ENCODE measurements at places on chromosomes 5 and 9. TPM values are rescaled to one million over a fixed set of nuclear protein-coding genes. Genes with fewer than 3 reads are reported as not detected.

Gene SCGB3A2
- polyA plus RNA-seq, result not detected

Gene GZMA
- polyA plus RNA-seq, result 3.4 TPM

Gene LRRTM2
- polyA plus RNA-seq, result 0.15 TPM

GRCh38 chr5:109953761-109954160 is 264.0 kb downstream of the MAN2A1 start:
- no peak for DNase-seq

DNA sequence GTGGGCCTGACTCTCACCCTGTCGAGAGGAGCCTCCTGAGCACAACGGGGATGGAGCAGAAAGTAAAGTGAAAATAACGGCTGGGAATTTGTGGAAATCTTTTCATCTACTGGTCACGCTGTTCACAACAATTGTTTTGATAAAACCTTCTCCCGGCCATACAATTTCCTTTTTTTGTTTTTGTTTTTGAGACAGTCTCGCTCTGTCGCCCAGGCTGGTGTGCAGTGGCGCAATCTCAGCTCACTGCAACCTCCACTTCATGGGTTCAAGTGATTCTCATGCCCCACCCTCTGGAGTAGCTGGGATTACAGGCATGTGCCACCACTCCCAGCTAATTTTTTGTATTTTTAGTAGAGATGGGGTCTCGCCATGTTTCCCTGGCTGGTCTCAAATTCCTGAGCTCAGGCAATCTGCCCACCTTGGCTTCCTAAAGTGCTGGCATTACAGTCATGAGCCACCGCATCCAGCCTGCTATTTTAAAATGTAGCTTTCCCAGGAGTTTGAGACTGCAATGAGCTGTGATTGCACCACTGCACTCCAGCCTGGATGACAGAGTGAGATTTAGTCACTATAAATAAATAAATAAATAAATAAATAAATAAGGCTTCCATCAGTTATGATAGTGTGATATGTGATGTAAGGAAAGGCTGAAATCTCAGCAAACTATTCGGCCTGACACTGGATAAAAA is 73.5 kb upstream of the PTGER4 start:
- DNase-seq, result no peak

GRCh38 chr9:37293664-37294524 is 128.6 kb upstream of the GRHPR start:
- no peak for DNase-seq

DNA sequence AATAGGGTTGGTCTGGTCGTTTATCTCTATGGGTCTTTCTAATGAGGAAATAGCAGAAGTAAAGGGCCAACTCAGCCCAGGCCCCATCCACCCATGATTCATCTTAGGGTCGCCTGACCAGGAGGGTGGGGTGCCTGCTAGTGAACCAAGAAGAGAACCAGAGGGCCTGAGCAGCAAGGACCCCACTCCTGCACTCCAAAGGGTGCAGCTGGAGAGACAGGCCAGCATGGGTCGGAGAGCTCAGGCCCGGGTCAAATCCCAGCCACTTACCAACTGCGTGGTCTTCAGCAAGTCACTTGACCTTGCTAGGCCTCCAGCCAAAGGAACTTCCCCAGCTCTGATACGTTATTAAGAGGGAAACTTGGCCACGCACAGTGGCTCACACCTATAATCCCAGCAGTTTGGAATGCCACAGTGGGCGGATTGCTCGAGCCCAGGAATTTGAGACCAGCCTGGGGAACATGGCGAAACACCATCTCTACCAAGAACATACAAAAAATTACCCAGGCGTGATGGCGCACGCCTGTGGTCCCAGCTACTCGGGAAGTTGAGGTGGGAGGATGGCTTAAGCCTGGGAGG is 4.3 kb downstream of the BBLN start:
- no peak for DNase-seq

GRCh38 chr9:97511655-97512427 is 10.4 kb downstream of the TMOD1 start:
- no peak for DNase-seq

DNA sequence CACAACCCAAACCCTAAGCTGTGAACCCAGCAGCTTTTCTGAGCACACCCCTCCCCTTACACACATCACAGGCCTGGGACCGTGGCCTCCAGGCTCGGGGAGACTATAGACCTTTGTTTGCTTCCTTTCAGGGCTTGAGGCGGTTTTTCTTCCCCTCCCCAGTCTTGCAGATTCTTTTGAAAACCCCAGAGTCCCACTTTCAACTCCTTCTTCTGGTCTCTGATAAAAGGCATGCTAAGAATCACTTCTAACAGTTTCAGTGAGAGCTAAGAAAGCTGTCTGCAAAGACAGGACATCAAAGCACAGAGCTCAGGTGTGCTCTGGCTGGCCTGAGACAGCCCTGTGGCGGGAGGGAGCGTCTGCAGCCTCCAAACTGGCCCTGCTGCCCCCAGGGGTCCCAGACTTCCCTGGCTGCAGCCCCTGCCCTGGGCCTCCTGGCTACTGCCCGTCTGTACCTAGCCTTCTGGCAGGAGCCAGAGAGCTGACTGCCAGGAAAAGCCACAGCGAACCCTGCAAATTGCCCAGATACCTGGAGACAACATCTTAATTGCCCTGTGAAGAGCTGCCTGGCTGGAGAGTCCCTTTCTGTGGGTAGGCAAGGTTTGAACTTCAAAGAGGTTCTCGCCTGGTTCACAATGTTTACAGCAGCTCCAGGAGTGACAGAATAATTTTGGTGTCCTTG is 138.9 kb downstream of the GADD45G start:
- DNase-seq, result no peak

DNA sequence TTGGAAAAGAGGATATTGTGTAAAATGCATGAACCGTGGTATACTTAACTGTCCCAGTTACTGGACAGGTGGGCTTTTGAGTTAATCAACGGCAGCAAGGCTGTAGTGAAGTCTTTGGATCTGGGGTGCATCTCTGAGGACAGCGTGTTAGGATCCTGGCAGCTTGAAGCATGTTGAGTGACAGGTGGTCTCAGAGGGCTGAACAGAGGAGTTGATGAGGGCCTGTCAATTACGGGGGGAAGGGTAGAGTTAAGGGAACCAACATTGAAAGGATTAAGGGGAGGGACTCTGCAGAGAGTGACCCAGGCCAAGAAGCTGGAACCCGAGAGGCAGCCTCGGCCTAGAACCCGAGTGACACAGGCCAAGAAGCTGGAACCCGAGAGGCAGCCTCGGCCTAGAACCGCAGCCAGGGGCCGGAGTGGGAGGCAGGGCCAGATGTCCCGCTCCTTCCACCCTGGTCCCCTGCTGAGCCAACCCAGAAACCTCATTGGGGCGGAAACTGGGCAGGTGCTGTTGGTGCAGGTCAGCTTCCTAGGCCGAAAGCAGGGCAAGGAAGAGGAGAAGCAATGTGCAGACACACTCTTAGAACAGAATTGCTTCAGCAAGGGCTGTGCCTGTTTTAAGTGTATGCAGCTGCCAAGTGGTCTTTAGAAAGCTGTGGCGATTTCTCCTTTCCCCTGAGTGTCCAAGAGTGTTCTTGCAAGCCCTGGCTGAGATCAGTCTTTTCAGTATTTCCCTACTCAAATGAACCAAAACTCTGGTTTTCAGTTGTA is 62.0 kb downstream of the ANKRD33B start:
- no peak for DNase-seq

DNA sequence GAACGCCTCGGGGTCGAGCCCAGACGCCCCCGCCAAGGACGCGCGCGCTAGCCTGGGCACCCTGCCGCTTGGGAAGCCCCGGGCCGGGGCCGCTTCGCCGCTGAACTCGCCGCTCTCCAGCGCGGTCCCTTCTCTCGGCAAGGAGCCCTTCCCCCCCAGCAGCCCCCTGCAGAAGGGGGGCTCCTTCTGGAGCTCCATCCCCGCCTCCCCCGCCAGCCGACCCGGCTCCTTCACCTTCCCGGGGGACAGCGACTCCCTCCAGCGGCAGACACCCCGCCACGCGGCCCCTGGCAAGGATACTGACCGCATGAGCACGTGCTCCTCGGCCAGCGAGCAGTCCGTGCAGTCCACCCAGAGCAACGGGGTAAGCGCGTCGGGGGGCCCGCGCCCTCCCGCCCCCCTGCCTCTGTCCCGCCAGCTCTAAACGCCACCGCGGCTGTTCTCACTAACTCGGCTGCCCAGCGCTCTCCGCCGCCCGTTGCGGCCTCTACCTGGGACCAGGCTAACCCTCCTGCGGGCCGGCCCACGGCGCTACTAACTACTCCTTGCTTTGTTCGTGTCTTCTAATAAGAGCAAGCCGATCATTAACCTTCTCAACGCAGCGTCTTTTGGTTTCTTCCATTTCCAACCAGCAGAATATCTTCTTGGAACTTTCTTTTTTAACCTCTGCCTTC is 93.6 kb upstream of the OTULINL start:
- no peak for DNase-seq

Measured in stomach (tissue), 19 donors.